Left hindlimb (tissue), 1 donor: ENCODE measurements at places on chromosomes 1 and 21.

GRCh38 chr1:181423301-181423918, 59.9 kb upstream of the CACNA1E start:
- DNase-seq, result no peak

- DNase-seq, result no peak
These were observed 6.8 kb downstream of the LHX4 start for GRCh38 chr1:180236698-180237509.

GRCh38 chr1:200528858-200529606, 91.5 kb downstream of the KIF14 start:
- no peak for DNase-seq

DNA sequence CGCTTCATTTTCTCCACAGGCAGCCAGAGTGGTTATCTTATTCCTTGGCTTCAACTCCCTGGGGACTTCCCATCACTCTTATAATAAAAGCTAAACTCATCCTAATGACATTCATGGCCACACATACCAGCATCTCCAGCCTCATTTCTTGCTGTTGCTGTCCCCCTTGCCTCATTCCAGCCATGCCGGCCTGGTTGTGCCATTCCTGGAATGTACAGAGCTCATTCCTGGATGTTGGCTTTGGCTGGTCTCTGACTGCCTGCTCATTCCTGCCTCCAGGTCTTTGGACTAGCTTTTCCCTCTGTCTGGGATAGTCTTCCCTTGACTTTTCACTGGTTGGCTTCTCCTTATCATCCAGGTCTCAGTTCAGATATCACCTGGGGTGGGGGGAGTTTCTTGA, 2.4 kb upstream of the PEF1 start:
- no peak for DNase-seq

DNA sequence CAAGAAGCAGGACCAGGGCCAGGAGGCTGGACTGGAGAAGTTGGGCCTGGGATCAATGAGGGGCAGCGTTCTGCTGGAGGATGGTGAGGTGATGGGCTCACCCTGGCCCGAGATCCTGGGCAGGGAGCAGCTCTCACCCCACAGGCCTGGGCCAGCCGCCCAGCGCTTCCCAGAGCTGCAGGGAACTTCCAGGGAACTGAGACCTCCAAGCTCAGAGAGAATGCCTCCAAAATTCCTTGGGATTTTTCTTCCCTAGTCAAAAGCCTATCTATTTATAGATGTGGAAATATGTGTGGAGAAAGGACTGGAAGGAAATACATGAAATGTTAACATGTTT, 121.2 kb downstream of the SPSB1 start:
- DNase-seq, result peak; percentile 78

DNA sequence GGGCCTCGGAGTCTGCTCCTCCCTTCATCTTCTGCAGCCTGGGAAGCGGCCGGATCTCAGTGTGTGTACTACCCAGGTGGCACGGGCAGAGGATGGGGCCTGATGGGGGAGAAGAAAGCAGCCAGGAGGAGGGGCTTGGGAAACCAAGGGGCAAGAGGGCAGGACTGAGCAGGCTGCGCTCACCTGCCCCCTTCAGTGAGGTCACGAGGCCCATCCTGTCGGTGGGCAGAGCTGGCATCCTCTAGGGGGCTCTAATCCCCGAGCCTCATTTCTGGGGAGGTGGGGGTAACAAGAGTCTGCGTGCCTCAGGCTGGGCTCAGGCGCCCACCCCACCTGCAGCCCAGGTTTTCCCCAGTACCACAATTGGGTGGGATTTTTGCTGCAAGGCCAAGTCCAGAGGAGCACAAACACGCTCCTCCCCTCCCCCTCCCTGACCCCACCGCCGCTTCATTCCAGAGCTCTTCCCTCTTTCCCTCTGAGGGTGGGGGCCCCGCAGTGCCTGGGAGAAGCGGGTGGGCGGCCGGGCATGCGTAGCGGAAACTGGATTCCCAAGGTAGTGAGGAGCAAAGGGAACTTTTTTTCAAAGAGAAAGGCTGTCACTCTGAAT, 1.8 kb upstream of the WNT3A start:
- DNase-seq, result no peak

- no peak for DNase-seq
These were observed 21.9 kb upstream of the LAX1 start for GRCh38 chr1:203743091-203743571.

DNA sequence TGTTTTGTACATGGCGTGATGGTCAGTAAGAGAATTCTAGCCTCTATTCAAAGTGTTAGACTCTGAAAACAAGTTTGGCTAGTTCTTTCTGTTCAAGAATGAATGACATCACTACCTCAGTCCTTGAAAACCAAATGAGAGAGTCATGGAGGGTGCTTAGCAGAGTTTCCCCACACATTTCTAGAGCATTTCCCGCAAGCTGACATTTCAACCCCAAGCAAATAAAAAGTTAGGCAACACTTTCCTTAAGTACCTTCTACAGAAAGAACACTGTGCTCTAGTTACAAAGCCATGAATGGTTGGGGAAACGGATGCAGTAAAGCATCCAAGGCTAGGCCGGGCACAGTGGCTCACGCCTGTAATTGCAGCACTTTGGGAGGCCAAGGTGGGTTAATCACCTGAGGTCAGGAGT, 47.9 kb upstream of the SLC44A3 start:
- no peak for DNase-seq

- no peak for DNase-seq
These were observed 63.0 kb upstream of the RGS1 start for GRCh38 chr1:192512426-192513162.

DNA sequence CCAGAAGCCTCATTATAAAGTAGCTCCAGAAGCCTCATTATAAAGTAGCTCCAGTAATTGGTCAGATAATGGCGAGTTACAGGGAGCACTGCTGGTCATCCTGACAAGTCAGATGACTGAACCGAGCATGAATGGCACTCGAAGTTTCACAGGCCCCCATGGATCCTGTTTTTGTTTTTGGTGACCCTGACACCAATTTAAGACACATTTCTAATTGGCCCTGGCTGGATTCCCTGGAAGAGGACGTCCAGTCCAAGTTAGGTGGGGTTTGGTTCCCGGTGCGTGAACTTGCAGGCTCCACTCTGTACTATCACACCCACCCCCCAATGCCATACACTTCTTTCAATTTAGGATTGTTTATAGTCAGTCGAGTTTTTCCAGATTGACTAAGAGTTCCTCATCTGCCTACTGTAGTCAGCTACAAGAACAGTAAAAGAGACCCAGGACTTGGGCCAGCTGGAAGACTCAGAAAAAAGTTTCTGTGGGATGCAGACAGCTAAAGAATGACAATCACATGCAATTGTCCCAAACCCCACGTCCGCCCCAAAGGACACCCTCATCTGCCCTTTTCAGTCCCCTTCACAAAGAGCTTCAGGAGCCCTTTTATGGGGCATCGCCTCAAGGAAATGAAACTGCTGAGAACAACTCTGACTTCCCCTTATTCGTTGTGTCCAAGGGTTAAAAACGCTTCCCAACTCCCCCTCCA, 2.7 kb downstream of the DHRS3 start:
- no peak for DNase-seq

DNA sequence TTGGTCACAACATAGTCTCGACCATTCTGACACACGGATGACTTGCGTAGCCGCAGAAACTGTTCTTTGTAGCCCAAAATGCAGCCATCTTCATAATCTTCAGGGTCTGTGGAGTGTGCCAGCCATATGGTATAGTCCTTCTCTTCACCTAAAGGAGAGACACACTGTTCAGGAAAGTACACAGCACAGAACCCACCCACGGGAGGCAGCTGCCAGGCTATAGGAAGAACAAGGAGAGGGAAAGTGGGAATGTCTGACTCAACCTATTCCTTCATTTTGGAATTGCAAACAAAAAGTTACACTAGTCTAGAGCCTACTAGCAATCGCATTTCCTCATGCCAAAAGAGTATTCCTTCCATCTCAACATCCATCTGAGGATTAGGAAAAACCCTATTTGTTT, 16.2 kb upstream of the MYBPHL start:
- DNase-seq, result no peak

- no peak for DNase-seq
These were observed 81.6 kb upstream of the IRF2BP2 start for GRCh38 chr1:234691567-234691966.

DNA sequence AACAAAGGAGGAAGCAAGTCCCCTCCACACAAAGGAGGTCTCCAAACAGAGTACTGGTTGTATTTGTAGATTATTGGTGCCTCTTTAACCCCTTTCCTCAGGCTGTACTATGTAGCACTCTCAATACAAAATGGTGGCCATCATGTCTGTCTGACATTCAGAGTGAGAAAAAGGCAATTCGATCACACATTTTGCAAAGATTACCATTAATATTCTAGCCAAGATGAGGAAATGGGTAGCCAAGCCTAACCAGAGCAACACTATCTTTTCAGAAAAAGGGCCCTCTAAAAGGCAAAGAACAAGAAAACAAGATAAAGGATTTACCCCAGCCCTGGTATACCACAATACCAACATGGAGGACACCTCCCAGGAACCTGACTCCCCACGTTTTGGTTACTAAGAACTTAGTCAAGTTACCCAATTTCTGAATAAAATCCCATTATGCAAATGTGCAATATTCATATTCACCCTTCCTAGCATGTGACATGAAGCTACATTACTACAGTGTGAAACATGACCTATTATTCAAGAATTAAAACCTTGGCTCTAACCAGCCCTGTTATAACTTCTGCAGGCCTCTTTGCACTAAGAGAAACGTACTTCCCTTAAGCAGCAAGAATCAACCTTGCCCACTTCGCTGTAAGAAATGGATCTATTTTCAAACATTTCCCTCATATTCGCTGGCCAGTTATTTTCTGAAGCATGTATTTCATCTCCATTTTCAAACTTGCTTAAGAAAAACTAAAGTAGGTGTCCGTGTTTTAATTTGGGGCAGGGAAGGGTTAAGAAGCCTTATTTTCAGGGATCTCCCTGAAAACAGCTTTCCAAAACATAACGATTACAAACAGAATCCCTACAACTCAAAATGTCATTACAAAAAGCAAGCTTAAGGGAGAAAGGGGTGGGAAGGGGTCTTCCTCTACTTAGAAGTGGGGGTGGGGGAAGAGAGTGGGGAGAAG, 2.1 kb downstream of the KDM5B start:
- no peak for DNase-seq

- DNase-seq, result no peak
These were observed 18.4 kb upstream of the PRDM16 start for GRCh38 chr1:3050603-3051002.

GRCh38 chr1:173424143-173424542, 53.0 kb upstream of the PRDX6 start:
- no peak for DNase-seq

DNA sequence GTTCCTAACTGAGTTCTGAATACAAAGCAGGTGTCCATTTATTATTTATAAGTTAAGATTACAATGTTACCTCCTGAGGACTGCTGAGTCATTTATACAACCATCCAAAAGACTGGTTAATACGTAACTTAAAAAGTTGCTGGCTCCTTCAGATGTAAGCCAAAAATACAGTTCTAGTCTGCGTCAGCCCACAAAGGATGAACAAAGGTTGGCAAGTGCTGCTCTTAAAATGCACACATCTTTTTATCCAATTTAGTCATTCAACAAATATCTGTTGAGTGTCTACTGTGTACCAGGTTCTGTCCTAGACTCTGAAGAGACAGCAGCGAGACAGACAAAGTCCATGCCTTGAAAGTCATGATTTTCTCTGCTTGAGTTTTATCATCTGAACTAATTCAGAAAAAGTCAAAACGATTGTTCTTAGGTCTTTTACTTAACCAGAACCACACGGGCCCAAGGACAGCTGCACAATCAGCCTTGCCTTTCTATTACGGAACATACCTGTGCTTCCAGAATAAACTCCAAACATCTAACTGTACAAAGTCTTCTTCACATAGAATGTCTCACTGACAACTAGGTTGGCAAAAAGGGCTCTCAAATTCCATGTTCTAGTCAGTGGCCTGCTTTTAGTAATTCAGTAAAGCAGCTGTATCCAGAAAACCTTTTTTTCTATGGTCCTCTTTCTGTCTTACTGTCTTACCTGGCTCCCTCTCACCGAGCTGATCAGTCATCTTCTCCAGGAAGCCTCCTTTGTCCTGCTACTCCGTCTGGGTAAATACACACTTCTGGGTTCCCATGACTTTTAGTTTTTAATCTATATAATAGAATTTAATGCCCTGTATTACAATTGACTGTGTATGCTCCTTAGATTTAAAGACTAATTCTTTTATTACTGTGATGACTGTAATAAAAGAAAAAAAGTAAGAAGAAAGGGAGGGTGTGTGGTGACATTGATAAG, 15.5 kb upstream of the CNN3 start:
- DNase-seq, result no peak

GRCh38 chr1:212078826-212079225, 43.3 kb downstream of the DTL start:
- no peak for DNase-seq

DNA sequence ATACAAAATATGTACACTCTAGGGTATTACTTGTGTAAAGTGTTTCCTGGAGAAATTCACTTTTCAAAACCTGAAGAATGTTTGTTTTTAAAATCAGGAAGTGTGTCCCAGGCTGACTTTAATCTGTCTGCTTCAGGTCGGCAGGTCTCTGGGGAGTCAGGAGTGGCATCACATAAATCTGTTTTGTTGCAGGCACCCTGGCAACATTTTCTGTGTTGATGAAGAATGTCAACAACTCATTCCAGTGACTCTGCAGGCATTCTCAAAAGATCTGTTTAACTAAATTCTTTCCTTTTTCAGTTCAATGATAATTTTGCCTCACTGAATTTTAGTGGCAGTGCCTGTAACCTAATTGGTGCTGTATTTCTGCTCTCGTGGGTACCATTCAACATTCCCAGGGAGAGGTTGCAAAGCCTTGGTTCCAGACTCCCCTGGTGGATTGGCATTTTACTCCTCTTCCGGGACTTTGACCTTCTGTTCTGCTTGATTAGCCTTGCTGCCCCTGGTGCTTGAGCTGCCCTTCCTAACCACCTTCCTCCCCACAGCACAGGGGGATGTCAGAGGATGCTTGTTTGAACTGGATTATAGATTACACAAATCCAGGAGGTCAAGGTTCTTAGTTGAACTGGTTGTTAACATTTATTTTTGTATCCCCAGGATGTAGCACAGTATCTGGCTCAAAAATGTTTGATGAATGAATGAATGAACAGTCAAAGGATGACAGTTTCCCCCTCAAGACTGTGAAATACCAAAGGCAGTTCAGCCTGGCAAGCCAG, 55.4 kb upstream of the LPGAT1 start:
- no peak for DNase-seq

DNA sequence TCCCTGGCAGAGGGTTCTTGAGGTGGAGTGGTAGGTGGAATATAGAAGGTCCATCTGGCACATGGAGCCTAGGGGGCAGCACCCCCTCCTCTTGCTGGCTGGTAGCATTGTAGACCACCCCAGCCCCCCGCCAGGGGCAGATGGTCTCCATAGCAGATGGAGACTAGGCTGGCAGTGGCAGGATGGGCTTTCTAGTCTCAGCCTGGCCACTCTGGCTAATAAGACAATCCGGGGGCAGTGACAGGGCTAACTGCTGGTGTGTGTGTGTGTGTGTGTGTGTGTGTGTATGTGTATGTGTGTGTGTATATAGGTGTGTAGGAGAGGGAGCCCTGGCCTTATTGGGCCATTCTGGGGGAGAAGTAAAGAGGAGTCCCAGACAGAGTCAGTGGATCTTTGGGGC, 16.1 kb downstream of the UTP11 start:
- DNase-seq, result peak; percentile 35

DNA sequence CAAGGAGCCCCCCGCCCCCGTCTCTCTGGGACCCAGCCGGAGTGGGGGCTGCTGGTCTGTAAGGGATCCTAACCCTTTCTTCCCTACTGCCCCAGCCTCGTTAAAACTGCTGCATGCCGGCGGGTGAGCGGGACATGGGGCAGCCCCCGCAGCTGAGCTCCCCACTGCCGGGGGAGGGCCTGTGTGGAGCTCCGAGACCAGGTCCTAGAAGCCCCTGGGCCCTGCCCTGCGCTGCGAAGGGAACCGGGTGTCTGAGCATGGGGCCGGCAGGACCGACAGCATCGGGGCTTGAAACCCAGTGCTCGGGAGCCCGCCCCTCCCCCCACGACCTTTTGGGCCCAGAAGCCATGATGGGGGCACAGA, 9.2 kb upstream of the COL6A1 start:
- DNase-seq, result peak; percentile 75
